ENCODE measurements at places on chromosomes 16 and 17.

GRCh38 chr16:6573577-6573976 is 759.1 kb upstream of the RBFOX1 start:
- DNase-seq: peak; percentile 22

GRCh38 chr17:15083225-15083624 is 181.9 kb downstream of the PMP22 start:
- DNase-seq: no peak

- no peak for DNase-seq
Measured at GRCh38 chr17:47898241-47898640, 2.2 kb downstream of the SP2 start.

- no peak for DNase-seq
Measured at GRCh38 chr16:28106467-28107215, 43.1 kb upstream of the GSG1L start.

Measured in colonic mucosa (tissue), 4 donors.